Peyer's patch (tissue), 4 donors: ENCODE measurements at places on chromosomes 11 and 22.

DNA sequence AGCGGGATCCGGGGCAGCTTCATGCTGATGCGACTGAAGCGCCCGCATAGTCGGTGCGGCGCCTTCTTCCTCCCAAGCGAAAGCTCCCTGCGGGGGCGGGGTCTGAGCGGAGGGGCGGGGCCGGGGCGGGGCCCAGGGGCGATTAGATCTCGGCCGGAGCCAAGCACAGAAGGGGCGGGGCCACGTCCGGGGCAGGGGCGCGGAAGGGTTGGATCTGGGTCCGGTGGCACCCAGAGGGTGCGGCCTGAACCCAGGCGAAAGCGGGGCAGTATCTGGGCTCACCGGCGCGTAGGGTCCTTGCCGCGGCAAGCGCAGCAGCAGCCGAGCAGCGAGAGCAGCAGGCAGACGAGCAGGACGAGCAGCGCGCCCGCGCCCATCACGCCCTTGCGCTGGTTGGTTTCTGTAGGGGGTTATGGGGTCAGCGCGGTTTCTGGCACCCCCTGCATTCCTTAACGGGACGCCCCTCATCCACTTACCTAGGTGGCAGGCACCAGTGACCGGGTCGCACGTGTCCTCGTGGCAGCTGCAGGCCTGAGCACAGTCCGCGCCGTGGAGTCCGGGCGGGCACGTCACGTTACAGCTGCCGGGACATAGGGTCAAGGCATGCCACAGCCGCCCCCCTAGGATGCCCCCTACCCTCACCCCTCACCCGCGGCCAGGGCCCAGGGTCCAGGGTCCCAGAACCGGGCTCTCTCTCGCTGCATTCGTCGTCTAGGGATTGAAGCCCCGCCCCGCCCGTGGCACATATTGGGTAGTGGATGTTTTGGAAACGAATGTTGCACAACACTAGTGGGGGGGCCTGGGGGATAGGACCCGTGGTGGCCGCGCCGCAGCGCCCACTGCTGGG is 8.1 kb downstream of the SCARF2 start:
- peak; percentile 92 for DNase-seq

DNA sequence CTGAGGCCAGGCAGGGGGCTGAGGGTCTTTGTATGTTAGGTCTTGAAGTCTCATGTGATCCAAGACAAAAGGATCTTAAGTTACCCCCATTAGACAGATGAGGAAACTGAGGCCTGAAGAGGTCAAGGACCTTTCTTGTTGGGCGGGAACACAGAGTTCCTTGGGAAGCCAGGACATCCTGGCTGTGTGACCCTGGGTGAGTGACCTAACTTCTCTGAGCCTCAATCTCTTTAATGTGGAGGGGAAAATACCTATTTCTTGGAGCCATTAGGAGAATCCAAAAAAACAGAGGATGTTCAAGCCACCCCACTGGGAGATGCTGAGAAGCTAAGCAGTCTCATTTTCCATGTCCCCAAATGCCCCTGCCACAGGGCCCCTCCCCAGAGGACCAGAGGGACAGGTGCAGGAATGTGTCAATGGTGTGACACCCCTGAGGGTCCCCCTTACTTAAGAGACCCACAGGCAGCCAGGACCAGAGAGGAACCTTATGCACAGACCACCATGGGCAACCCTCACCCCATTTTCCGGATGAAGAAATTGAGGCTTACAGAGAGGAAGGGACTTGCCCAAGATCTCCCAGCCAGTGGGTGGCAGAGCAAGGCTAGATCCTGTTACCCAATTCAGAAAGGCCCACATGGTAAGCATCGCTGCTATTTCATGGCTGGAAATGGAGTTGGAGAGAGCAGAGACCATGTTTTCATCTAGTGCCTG is 8.0 kb downstream of the RAC2 start:
- no peak for DNase-seq

GRCh38 chr11:70717936-70718595 is 319.7 kb downstream of the CTTN start:
- no peak for DNase-seq

DNA sequence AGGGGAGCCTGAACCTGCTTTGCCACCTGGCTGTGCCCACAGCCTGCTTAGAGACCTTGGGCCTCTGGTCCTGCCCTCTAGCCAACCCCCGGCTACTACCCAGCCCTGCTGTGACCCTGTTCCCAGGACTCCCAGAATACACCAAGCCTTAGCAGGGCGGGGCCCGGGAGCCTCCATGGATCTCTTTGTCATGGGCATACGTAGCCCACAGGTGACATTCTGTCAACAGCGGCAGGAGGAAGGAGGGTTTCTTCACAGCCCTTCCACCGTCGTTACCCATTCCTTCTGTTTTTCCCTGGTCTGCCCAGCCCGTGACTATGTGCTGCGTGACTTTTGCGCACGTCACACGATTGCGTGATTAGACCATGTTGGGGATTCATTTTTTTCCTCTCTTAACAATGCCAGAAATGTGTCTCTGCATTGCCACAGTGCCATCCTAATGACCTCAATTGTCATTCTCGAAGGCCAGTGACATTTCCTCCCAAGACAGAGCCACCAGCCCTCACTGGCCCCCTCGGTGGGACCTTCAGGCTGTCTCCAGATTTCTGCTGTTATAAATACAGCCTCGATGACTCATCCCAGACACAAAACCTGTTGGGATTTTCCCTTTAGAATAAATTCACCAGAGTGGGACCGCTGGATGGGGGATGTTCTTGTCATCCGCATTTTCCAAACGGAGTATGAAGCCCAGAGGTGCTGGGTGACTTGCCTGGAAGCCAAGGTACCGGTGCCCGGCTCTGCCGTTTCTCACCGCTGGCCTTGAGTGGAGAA is 9.0 kb downstream of the SYT12 start:
- DNase-seq = no peak

GRCh38 chr11:119641983-119642745 is 86.8 kb downstream of the NECTIN1 start:
- DNase-seq = no peak

DNA sequence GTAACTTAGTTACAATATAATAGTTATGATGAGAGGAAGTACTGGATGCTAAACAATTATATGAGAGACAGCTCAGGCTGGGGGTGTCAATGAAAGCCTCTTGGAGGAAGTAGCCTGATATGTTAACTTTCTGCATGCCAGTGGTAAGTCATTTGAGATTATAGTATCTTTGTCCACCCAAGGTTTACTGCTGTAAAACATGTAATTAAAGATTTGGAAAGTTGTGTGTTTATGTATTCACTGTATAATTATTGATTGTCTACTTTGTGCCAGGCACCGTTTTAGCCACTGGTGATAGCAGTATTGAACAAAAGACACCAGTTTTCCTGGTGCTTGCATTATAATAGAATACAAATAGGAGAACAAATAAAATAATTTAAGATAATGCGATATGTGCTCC is 624 bp upstream of the DNAJB7 start:
- DNase-seq = no peak

GRCh38 chr11:65586676-65587075 is 8.9 kb downstream of the KCNK7 start:
- no peak for DNase-seq

DNA sequence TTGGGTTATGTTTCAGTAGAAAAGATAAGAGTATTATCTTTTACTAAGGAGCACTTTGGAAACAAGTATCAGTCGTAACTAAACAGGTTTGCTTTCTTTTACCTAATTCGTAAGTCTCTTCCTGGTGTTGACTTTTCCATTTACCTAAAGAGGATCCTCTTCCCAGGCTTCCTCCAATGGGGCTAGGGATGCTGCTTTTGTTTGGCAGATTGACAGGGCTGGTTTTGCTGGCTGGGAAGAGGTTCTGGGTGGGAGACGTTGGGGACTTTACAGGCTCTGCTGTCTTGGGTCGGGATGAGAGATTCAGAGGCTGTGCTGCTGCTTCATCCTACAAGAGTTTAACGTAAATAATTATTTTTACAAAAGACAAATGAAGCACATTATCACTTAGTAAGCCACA is 306.7 kb downstream of the SOX6 start:
- no peak for DNase-seq

DNA sequence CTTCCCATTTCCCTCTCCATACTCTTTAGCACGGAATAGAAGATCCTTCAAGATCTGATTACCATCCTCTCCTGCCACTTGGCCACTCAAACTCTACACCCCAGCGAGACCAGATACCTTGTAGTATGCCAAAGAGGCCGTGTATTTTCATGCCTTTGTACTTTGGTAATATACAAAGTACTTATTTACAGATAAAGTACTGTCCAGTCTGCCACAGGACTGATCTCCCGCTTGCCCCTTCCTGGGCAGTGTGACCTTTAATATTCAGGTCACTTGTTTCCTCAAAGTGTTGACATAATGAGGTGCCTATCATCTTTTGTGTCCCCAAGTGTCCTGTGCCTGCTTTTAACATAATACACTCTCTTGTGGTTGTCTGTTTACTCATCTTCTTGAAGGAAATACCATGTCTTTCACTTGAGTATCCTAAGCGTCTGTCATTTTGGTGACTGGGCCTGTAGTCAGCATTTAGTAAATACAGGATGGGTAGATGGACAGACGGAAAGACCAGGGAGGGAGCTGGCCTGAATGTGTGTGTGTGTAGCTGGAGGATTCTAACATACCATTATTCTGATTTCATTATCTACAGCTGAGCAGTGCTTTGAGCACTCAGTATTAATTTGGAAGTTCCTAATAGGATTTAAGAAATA is 137.4 kb downstream of the NAV2 start:
- DNase-seq = no peak

DNA sequence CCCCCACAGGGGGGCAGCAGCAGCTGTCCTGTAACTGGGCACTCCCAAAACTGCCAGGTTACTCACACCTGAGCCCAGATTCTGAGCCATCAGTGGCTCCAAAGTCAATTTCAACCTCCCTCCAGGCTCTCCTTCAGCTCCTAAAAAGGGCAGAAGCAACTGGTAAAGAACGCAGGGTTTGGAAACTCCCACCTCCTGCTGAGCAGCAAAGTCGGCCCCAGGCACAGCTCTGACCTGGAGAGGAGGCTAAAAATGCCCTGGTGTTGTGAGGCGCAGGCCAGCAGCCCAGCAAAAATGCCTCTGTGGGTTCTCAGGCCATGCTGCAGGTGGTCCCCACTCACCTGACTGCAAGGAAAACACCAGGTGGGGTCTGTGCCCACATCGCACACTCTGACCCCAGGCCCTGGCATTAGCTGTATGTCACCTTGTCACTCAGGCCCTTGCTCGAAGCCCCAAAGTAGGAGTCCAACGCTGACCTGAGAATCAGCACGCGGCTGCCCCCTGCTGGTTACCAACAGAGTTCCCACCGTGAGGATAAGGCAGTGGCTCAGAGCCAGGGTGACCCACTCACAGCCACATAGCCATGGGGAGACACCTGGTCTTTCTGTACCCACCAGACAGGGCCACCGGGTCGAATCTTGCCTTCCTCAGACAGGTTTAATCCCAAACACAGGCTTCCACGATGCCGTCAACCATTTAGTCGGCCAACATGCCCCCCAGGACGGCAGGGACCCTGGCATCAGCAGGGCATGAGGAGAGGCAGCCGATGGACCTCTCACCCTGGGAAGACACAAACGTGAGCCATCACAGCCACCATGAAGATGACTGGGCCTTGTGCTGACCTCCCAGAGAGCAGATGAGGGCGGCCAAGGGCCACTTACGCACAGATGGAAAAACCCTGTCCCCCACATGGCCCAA is 11.1 kb downstream of the POLR3H start:
- DNase-seq = peak; percentile 61

DNA sequence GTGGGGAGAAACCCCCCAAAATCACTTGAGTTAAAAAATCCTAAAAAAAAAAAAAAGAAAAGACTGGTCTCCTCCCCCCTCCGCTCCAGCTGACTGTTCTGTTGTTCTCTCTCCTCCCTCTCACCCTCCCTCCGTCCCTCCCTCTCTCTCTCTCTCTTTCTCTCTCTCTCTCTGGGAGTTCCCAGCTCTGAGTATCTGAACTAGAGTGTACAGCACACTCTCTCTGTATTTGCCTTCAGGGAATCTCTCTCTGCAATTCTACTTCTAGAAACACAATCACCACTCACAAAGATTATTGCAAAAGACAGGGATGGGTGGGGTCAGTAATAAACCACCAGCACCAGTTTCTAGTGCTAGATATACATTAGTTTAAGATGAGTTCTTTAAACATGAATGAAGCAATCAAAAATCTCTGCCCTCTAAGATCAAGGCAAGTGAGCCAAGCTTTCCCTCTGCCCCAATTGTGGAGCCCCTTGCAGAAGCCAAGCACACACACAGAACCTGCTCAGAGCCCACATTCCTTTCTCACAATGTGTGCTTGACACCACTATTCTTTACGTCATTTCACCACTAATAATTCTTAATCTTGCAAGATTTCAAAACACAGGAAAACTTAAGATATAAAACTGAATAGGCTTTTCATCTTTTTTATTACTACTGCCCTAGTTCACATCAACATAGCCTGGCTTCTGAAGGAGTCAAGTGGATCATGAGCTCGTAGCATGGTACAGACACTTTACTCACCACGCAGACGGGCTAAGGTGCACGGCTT is 133.5 kb downstream of the RBFOX2 start:
- DNase-seq = no peak

- DNase-seq = no peak
Measured at GRCh38 chr22:31105282-31105929, 2.0 kb downstream of the SELENOM start.

GRCh38 chr11:18844753-18845367 is 53.3 kb upstream of the PTPN5 start:
- DNase-seq = no peak

GRCh38 chr11:8726395-8726794 is 43.8 kb downstream of the RPL27A start:
- DNase-seq = no peak

DNA sequence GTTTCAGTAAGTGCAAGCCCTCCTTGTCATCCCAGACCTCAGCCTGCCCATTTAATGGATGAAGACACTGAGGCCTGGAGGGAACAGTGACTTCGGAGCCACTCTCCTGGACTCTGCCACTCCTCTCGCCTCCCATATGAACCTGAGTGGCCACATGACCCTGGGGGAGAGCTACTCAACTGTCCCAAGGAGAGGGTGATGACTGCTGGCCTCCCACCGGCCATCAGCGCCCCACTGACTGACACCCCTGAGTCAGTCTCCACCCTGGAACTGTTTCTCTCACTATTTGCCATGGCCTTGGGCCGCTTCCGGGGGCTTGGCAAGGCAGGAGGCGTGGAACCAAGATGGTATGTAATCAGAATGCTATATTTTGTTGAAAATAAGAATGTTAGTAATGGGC is 17.1 kb downstream of the LRP5 start:
- no peak for DNase-seq

GRCh38 chr11:126830216-126830806 is 170.3 kb downstream of the KIRREL3 start:
- DNase-seq = no peak

- DNase-seq = no peak
Measured at GRCh38 chr11:63289658-63290057, 46.3 kb upstream of the SLC22A25 start.

DNA sequence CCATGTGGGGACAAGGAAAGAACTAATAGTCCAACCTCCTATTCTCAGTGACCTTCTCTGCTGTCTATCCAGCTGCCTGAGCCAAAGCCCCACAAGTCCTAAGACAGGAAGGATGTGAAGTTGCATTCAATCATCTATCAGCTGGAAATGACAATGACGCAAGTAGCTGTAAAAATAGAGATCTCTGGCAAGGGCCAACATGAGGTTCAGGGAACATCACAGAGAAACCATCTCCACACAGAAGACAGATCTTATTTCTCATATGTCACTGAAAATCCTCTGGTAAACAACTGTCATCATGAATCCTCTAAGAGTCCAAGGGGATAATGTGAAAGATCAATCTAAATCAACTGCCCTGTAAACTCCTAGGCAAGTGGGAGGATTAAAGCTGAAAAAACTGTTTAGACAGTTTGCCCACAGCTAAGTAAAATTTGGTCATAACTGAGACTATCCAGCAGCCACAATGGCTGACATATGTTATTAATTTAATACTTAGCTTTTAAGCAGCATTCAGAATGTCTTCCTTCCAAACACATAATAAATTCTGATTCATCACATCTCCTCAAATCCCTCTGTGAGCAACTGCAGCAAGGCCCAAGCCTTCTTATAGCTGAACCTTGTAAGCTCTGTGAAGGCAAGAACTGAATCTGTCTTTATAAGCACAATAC is 52.1 kb downstream of the ALG9 start:
- no peak for DNase-seq
